ENCODE measurements at places on chromosomes 2 and 18.

- no peak for DNase-seq
Measured at GRCh38 chr2:127864877-127865276, 6.9 kb upstream of the POLR2D start.

GRCh38 chr18:11392292-11392691 is 217.1 kb upstream of the SLC35G4 start:
- DNase-seq = no peak

- no peak for DNase-seq
Measured at GRCh38 chr2:107804608-107805498, 21.8 kb upstream of the RGPD4 start.

DNA sequence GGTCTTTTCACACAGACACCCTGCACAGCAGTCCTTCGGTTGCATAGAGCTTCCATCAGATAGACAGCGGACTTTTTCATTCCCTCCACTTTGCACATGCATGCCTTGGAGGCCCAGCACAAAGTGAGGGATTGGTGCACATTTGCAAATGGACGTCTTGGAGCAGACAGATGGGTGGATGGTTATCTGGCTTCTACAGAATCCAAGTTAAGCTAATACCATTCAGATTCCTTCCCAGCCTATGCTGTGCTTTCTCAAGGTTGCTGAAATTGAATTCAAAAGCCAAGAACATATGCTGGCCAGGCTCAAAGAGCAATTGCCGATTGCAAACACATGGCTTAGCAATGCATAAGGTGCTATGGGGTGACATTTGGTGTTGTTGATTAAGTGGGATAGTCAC is 186.4 kb downstream of the VAPA start:
- no peak for DNase-seq

DNA sequence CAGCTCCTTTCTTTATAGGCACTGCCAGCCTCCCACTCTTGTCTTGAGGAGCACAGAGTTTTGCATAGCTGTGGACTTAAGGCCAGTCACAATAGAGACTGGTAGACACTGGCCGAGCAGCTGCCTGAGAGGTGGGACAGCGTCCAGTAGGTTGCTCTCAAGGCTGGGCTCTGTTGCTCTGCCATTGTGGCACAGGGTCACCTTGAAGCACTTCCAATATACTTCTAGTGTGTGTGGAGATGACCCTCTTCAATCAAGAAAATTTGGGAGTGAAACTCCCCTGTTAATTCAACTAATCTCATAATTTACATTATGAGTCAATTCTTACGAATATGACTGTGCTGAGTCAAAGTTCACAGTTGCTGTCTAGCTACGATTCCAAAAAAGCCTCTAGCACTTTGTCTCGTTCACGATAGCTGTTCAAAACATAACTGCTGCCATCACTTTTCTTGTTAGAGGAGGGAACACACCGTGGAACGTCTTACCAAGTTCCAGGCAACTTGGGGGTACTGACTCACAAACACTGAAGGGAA is 636.2 kb downstream of the EPHA4 start:
- DNase-seq = no peak
